Hepatocyte (in vitro differentiated cells): ENCODE measurements at places on chromosomes 1 and 21. TPM values are rescaled to one million over a fixed set of nuclear protein-coding genes. Genes with fewer than 3 reads are reported as not detected.

GRCh38 chr1:55536545-55536865, 321.3 kb upstream of the USP24 start:
- no peak for DNase-seq

- no peak for DNase-seq
Observed at GRCh38 chr1:71657891-71658679, 577.2 kb upstream of the ZRANB2 start.

DNA sequence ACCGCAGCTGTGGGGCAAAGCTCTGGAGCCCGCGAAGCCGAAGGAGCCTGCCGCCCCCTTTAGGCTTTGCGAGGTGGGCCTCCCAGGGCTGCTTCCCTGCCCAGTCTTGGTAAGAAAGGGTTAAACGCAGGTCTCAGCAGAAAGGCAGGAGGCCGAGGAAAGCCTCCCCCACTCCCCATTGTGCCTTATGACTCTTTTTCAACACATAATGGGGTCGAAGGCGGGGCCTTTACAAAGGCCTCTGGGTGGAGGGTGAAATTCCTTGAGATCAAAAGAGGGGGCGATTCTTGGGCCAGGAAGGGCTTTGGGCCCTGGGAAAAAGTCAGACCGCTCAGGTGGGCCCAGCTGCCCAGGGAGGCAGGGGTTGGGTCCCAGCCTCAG, 880 bp downstream of the ALPL start:
- no peak for DNase-seq

DNA sequence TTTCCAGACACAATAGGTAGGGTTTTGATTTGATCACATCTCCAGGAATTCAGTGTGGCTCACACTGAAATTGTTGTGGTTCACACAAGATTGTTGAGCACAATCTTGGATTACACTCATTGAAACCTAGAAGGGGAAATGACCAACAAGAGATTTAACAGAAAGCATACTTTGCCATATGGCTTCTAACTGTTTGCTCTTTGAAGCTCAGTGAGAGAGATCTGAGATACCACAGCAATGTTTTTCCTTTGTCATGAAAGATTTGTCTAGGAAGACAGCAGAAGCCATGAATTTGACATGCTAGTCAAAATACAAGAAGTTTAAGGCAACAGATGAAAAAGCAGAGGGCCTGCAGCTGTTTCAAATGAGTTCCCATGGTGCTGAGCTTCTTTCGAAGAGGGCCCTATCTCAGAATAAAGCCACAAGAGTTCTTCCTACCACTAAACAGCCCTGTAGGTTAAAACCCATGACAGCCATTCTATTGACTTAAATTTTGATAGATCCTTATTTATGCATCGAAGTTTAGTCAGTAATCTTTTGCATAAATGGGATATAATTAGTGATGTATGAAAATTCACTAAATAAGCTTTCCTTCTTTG, 650.4 kb downstream of the LTN1 start:
- no peak for DNase-seq

- no peak for DNase-seq
Observed at GRCh38 chr1:81848880-81849682, 48.3 kb downstream of the ADGRL2 start.

GRCh38 chr21:40014394-40014793, 147.2 kb downstream of the PCP4 start:
- DNase-seq: no peak

- no peak for DNase-seq
Observed at GRCh38 chr1:83561346-83561745, 437.6 kb downstream of the TTLL7 start.

DNA sequence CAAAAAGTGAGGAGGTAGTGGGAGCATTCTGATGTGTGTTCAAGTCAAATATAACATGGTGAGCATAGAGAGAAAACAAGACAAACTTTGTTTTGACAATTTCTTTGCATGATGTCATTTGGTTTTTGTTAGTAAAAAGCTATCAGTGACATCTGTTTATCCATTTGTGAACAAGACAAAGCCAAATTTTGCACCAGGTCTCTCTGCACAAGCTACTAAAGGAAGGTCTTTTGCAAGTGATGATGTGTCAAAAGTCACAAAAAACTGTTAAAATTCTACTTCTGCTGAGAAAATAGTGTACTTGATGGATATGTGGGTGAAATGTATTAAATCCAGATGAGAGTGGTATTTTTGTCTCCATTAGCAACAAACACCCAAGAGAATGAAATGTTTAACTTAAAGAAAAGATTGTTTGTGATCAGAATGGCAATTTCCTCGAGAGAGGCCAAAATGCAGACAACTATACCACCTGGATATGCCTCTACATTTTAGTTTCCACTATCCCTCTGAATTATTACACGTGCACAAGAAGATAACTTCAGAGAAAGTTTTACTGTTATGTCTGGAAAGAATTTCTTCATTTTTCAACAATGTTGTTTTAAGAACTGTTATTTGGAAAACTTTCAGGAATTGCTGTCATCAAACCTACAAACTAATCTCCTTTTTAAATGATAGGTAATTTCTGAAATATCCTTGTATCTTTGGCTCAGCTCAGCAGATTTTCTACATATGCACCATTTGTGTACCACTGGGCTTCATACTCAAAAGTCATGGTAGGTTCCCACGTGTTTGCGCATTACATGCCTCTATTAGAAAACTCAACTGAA, 807.4 kb upstream of the ADGRL2 start:
- DNase-seq: no peak

DNA sequence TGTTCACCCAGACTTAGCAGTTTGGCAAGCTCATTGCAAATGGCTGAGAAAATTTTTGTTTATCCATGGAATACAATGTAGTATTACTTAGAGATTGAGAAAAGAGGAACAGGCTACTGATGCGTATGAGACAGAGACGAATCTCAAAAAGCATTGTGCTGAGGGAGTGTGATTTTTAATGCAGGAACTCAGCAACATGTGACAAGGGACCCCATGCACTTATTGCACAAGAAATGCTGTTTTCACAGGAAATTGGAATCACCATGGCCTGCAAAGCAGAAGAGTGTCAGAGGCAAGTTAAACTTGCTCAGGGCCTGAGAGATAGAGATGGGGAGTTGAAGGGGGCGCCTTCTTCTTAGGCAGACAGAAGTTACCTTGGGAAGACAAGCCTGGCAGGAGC, 32.6 kb upstream of the TLR5 start:
- DNase-seq: no peak

- DNase-seq: no peak
Observed at GRCh38 chr1:210412240-210412639, 83.5 kb downstream of the HHAT start.

DNA sequence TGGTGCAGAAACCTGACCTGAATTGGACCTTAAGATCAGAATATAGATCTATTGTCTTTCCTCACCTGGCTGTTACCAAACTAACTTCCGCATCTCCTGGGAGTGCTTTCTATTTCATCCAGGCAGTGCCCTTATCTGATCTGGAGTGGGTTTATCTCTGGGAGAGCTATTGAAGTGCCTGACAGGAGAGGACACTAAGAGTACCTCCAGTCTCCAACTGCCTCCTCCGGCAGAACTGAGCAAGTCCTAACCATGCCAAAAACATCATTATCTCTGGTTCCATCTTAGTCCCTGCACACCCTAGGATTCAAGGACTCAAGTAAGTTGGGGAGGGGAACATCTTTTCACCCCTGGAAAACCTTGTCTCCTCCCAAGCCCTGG, 12.4 kb upstream of the KCNJ15 start:
- DNase-seq: no peak

DNA sequence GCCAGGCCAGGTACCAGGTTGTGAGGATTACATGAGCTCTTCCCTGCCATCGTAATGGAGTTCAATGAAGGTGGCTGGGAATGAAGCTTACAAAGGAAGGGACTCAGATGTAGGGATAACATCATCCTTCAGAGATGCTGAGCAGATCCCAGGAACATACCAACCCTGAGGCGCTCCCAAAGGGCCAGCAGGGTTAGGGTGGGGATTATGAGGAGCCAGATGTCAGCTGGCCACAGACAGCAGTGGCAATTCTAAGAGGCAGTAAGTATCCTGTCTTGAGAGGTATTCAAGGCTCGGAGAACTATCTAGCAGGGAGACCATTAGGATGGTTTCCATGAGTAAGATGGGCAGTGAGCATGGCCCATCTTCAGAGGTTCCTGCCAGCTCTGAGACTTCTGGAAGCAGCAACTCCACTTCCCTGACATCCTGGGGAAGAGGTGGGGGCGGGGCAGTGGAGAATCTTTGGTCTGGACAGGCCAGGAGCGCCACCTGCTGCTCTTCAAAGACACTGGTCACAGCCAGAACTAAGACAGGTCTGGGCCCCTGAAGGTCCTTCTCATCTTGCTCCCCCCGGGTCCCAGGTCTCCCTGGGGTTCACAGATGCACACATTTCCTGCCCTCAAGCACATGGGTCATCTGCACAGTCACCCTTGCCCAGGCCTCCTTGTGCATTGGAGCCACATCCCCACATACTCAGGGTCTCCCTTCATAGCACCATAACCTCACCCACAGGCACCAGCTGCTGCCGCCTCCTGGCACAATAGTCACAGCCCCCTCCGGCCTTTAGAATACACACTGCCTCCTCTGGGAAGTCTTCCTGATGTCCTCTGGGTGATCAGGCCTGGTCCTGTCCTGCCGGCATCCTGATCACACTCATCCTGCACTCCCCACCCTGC, 2.7 kb upstream of the SDC3 start:
- peak; percentile 95 for DNase-seq

GRCh38 chr1:197638316-197638715, 137.0 kb downstream of the DENND1B start:
- DNase-seq: no peak

- DNase-seq: no peak
Observed at GRCh38 chr21:39451332-39452206, at the start of gene SH3BGR. Gene SH3BGR, plus strand, starts transcription at chr21:39451970. Its CDS starts 127 bp downstream, at chr21:39452097.

DNA sequence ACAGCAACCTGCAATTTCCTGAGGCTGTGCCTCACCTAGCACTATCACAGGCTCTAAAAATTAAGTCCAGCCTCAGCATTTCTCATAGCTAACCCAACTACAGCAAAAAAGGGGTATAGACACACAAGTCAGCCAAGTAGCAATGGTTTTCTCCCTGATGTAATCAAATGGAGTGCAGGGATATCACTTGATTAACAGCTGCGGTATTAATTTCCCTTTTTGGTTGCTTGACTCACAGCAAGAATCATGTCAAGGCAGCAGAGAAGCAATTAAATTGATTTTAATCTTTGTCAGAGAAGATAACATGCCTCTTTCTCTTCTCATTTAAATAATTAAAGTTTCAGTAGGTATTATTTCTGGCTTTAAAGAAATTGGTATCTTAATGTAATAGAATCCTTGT, 278.9 kb downstream of the RWDD3 start:
- no peak for DNase-seq

DNA sequence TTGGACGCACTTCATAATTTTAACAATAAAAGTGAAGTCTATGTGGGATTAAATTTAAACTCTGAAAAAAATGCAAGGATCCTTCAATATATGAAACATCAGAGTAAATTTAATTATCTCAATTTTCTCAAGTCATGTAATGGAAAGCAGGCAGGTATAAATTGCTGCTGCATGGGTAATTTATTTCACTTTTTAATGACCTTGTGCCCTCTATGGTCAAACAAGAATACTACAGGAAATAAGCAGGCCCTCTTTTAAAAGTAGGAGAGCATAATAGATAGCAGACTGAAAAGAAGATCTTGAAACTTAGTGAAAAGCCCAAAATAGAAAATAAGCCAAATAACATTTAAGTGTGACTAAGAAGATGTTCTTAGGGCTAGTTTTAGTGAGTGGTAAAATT, 22.9 kb downstream of the BCAS2 start:
- DNase-seq: peak; percentile 10

DNA sequence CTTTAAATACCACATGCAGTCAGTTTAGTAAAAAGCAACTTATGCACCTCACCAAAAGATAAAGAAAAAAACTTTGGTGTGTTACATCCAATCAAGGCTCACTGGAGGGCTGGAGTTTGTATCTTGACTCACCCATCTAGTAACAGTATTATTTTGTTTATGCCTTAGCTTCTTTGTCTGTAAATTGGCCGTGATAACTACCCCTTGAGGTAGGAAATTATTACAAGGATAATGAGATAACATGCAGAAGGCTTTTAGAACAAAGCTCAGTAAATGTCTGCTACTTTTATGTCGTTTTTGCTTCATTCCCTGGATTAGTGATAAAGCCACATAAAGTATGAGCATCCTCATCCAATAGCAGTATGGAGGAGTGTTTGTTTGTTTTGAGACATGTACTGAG, 94.8 kb downstream of the ATP5PO start:
- no peak for DNase-seq

DNA sequence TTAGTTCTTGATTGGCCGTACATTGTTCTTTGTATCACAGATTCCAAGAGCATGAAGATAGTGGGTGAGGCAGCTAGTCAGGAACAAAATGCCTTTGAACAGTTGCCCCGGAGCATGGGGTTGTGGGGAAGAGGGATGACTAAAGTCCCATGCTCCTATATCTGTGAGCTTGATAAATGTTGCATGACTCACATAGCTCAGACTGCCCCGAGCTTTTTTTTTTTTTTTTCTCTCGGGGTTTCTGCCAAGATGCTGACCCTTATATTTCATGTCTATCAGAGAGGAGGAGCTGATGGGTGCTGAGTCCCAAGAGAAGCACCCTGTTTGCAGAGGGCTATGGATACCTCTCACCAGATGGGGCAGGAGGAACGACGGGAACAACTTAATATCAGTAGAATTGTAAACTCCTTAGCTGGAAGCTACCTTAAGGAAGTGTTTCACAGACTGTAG, 40.6 kb downstream of the SRRM1 start:
- DNase-seq: peak; percentile 86

The TGFBR3 gene
- total RNA-seq: 66.8 and 68.3 TPM in 2 replicates

The ASCL5 gene
- not detected in 2 replicates for total RNA-seq

The LCE1C gene
- not detected in 2 replicates for total RNA-seq

The ARHGEF16 gene
- total RNA-seq: 21.5 and 24.8 TPM in 2 replicates

The FAAH gene
- total RNA-seq: 40.3 and 44.5 TPM in 2 replicates

The HMCN1 gene
- 13.4 and 14.2 TPM in 2 replicates for total RNA-seq

The ZNF683 gene
- total RNA-seq: not detected in 2 replicates
